ENCODE measurements at places on chromosomes 4 and X.

GRCh38 chr4:169851750-169852149 lies 94.0 kb upstream of the HPF1 start:
- no peak for ATAC-seq

GRCh38 chr4:138405934-138406567 lies 163.9 kb upstream of the SLC7A11 start:
- ATAC-seq, result peak; percentile 64

GRCh38 chr4:76153356-76153755 lies 5.2 kb upstream of the NUP54 start:
- ATAC-seq, result no peak

GRCh38 chrX:3244203-3244743 lies 102.2 kb downstream of the MXRA5 start:
- no peak for ATAC-seq

DNA sequence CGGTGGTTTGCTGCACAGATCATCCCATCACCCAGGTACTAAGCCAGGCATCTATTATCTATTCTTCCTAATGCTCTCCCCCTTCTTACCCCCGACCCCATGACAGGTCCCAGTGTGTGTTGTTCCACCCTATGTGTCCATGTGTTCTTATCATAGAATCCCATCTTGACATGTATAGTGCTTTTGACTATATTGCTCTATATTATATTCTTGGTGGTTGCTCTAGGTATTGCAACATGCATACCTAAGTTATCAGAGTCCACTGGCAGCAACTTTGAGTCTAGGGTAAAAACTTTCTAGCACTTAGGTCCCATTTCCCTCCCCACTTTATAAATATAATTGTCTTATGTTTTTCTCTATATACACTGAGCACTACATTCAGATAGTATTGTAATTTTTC lies 170.3 kb downstream of the TBX22 start:
- ATAC-seq, result no peak

GRCh38 chrX:110182865-110183264 lies 135.0 kb downstream of the AMMECR1 start:
- ATAC-seq, result no peak

DNA sequence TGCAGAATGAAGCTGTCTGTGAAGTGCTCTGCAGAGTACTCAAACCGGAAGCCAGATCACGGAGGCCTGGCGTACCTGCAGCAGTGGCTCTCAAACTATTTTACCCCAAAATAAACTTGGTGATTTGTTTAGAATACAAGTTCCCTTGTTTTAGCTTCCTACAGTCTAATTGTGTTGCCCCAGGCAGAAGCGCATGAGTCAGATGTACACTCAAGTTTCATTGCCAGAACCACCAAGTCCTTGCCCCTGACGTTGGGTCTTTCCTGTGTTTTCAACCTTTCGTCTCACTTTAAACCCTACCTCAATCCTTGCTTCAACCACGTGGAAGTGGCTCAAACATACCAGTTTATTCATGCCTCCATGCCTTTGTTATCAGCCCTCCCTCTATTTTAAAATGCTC lies 66.2 kb upstream of the SLC7A11 start:
- peak; percentile 80 for ATAC-seq

DNA sequence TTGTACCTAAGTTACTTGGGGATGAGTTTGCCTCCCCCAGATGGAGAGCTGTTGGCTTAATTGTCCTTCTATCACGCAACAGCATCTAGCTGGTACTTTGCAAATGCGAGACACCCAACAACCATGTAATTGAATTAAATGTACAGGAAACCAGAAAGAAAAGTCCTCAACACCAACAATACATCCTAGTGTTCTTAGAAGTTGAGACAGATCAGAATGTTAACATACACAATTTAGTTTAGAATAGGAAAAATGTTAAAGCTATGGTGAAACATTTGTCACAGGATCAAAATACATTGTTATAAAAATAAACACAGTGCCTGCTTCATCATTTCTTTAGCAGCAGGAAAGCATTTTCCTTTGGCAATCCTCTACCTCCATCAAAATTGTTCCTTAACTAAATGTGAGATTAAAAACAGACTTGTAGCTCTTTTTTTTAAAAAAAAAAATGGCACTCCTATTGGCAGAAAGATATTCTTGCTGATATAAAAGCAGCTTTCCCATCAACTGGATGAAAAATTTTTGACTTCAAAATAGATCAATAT lies 163.1 kb upstream of the MID1 start:
- ATAC-seq, result no peak

DNA sequence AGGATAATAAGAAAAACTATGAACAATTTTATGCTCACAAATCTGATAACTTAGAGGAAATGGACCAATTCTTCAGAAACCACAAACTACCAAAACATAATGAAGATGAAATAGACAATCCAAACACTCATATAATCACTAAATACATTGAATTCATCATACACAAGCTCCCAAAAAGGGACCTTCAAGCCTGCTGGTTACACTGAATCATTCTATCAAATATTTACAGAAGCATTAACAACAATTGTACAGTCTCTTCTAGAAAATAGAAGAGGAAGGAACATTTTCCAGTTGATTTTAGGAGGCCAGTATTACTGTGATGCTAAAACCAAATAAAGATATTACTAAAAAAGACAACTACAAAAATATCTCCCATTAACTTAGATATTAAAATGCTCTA lies 88.3 kb downstream of the IL15 start:
- no peak for ATAC-seq

DNA sequence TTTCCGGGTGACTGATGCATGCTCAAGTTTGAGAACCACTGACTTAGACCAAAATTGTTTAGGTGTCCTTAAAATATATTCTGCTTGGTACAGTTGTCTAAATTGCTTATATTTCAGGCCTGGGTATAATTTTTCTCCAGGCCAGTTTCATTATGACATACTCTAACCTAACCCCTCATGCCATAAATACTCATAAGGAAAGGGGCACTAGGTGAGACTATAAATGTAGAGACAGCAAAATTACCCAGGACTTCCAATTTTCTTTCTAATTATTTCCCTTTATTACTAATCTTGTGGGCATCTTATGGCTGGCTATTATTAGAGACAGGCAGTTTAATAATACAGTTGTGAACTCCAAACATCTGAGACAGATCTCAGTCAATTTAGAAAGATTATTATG lies 150.2 kb downstream of the RRAGB start:
- no peak for ATAC-seq

DNA sequence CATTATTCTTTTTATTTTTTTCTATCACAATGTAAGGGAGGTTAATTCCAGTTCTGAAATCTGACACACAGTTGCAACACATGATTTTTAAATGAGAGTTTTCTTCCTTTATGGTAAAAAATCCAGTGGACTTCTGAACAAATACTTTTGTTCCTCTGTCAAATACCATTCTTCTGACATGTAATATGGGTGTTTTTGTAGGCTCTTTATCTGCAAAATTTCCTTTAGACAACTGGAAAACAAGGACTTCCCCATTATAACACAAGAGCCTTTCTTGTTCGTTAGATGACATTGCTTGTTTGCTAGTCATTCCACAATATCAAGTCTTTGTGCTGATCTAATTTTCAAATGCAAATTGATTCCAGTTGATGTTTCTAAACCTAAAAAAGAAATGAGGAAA lies 7.7 kb downstream of the FANCB start:
- ATAC-seq, result no peak

GRCh38 chr4:32962100-32962499 lies 2241.9 kb downstream of the PCDH7 start:
- ATAC-seq, result no peak

GRCh38 chr4:140523370-140523856 lies 555 bp upstream of the ELMOD2 start:
- ATAC-seq, result no peak

GRCh38 chr4:33989820-33990443 lies 2254.4 kb downstream of the ARAP2 start:
- ATAC-seq, result no peak

- no peak for ATAC-seq
Measured at GRCh38 chr4:98555798-98556445, 102.5 kb downstream of the TSPAN5 start.

DNA sequence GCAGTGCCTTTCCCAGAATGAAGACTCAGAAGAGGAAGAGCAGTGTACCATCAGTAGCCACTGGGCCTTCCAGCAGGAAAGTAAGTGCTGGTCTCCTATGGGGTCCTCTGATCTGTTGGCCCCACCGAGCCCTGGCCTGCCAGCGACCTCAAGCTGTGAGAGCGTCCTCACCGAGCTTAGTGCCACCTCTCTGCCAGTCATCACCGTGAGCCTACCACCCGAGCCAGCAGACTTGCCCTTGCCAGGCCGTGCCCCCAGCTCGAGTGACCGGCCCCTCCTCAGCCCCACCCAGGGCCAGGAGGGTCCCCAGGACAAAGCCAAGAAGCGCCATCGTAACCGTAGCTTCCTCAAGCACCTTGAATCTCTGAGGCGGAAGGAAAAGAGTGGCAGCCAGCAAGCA lies 69.7 kb downstream of the STARD8 start:
- ATAC-seq, result no peak

- no peak for ATAC-seq
Measured at GRCh38 chr4:42277291-42277690, 120.0 kb upstream of the SHISA3 start.

- ATAC-seq, result no peak
Measured at GRCh38 chrX:50723006-50723405, 91.0 kb downstream of the SHROOM4 start.

DNA sequence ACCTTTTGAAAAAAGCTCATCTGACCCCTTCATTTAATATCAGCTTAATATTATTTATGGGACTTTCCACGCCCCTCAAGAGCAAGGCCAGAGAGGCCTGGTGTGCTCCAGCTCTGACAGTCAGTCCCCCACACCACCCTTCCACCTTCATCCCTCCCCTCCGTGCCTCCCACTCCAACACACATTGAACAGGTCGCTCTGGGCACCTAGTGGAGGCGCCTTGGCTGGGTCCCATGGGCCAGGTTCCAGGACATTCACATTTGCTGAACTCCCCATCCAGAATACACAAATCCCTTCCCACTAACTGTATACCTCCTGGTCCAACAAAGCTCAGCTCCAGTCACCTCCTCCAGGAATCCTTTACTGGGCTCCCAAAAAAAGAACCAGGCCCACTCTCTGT lies 137.5 kb downstream of the BCOR start:
- ATAC-seq, result no peak

- no peak for ATAC-seq
Measured at GRCh38 chr4:24517676-24518075, 66.7 kb downstream of the DHX15 start.

DNA sequence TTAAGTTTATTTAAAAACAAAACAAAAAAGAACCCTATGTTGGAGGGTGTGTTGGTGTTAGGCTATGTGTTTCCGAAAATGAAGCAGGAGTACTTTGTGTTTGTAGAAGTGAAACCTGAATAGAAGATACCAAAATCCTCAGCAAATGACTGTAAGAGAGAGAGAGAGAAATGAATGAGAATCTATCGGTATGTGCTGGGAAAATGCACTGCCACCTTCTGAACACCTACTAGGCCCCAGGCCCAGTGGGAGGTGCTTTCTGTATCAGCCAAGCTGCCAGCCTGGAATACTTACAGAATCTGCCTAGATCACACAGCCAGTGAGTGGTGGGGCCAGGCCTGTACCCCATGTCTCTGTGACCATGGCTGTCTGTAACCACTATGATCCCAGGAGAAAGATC lies 14.9 kb upstream of the PIM2 start:
- ATAC-seq, result no peak

DNA sequence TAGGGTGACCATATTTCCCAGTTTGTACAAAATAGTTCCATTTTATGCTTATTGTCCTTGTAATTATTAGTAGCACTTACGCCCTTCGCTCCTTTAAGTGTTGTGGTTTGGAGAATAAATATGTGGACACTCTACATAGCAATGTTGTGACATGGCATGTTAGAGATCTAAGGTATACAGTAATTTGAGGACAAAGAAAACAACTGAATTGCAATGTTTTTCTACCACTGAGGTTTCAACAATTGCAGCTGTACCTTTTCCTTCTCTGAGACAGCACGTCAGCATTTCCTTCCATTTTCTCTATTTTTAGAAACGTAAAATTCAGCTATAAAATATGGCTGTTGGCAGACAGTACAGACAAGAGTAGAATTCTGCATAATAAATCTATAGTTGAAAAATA lies 323.1 kb downstream of the MAPK10 start:
- ATAC-seq, result no peak

DNA sequence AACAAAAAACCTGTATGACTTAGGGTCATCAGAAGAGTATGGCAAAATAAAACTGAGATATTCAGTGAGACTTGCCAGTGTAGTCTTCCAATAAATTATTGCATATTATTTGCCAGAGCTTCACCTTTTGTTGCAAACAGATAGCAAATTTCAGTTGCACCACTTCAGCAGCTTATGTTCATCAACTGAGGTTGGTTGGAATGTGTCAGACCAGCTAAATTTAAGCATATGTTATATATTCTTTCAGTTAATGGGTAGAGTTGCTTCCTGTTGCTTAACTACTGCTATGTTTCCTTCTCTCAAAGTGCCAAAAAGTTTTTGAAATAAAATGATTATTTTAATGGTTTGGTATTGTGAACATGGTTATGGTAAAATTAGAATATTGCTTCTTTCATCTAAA lies 61.5 kb downstream of the GALNT7 start:
- no peak for ATAC-seq

DNA sequence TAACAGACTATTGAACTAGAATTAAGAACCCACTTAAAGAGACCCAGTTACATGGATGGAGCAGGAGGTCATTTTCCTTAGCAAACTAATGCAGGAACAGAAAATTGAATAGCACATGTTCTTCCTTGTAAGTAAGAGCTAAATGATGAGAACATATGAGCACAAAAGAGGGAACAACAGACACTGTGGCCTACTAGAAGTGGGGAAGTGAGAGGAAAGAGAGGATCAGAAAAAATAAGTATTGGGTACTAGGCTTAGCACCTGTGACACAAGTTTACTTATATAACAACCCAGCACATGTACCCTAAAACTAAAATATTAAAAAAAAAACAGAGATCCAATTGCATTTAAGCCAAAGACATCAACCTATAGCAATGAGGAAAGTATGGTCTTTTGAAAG lies 26.2 kb downstream of the ARAP2 start:
- no peak for ATAC-seq

GRCh38 chrX:132292793-132293192 lies 73.5 kb upstream of the RAP2C start:
- ATAC-seq, result peak; percentile 63

- ATAC-seq, result no peak
Measured at GRCh38 chr4:18296411-18296810, 274.9 kb upstream of the LCORL start.

DNA sequence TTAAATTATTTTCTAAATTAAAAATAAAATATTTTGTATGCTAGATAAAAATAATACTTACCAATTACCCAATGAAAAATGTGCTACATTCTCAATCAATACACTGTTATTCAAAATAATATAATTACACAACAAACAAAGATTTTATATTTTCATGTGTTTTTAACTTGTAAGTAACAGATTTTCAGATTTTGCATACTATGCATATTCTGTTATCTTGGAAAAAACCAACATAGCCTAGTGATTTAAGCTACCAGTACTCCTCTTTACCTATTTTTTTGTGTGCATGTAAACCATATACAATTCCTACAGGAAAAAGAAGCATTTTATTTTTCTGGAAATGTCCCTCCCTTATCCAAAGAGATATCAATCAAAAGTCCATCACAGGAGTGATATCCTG lies 10.0 kb upstream of the GNRHR start:
- no peak for ATAC-seq

Data from esophagus mucosa (tissue), 1 donor.